ENCODE measurements at places on chromosomes 12 and 14. TPM values are rescaled to one million over a fixed set of nuclear protein-coding genes. Genes with fewer than 3 reads are reported as not detected.

DNA sequence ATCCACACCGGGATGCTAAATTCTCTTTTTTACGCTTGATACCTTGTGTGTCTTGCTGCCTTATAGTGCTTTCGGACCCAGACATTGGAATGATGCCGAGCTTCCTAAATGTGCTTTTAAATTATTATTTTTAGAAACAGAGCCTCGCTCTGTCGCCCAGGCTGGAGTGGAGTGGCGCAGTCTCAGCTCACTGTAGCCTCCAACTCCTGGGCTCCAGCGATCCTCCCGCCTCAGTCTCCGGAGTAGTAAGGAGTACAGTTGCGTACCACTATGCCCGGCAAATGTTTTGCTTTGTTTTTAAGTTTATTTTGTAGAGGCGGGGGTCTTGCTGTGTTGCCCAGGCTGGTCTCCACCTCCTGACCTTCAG, 489 bp upstream of the EML5 start:
- no peak for DNase-seq

DNA sequence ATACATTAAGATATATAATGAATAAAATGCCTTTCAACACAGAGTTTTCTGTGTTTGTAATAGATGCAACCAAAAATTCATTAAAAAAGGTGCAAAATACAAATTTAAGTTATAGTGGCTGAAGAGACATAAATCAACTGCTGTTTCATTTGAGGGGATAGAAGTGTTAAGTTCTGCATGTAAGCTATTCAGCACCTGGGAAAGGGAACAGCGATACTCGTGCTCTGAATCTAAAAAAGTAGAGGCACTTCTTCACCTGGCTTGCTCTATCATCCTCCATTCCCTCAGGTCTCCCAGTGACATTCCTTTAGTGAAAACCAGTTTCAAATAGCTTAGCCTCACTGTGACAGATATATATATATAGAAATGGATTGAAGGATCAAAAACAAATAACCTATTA, 222.6 kb downstream of the ACSS3 start:
- no peak for DNase-seq

DNA sequence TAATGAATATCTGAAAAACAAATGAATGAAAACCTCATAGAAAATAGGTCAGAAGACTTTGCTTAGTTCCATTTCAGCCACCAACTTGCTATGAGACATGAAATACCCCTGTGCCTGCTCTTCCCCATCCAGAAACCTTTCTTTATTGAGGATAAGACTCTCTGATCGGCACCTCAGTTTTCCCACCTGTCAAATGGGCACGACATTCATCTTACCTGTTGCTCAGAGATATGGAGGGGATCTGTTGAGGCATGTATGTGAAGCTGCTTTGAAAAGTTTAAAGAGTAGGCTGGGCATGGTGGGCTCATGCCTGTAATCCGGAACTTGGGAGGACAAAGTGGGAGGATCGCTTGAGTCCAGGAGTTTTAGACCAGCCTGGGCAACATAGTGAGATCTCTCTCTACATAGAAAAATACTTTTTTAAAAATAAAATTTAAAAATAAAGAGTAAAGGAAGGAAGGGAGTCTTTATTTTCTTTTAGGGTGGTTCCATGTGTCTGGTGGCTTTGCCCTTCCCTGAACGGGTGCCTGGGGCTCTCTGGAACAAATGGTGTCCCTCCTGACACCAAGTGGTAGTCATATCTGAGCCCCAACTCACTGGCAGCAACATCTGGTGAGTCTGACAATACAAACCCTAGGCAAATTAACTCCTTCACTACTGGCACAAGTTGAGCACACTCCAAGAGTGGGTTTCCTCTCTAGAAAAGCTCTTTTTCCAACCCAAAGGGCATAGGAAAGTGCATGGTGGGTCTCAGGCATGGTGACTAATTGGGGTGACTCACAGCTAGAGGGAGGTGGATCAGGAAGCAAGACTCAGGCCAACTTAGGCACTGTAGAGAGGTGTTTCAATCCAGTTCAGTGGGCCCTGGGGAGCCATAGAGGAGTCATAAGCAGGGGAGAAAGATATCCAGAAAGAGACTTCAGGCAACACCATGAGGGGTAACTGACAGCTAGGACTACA, 42.1 kb downstream of the MAP1LC3B2 start:
- DNase-seq, result no peak

DNA sequence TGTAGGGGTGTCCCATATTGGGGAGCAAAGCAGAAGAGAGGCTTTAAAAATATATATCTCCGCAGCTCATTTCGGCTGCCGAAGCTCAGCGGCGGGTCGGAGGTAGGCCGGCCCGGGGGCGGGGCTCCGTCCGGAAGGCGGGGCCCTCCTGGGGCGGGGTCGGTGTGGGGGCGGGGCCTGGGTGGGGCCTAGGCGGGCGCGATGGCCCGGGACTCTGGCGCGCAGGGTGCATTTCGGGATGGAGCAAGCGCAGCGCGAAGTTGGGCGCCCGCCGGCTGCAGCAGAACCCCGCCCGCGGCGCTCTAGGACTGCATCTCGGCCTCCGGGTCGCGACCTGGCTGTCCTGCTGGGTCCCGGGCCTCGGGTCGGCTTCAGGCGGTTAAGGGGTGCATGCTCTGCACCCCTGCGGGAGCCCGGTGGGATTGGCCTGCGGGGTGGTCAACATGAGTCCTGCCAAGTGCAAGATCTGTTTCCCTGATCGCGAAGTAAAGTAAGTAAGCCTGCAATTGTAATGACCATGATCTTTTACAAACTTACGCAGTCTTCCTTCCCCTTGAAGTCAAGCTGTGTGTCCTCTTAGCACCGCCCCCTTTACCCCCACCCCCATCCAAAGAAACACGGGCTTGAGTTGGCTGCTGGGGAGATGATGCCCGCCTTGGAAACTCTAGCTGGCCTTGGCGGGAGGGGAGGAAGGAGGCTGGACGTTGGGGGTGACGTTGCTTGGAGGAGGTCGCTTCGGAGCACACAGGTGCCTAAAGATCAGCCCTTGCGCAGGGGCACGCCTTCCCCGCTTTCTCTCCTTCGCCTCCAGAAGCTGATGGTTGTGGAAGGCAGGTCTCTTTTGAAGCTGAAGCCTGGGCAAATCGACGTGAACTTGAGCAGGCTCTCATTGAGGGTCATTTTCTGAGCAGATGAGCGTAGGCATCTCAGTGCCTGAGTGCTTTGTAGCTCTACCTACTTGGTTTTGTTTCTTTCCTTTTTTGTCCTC, 38.4 kb downstream of the ACACB start:
- DNase-seq, result peak; percentile 78

- DNase-seq, result no peak
Observed at GRCh38 chr14:71452987-71453386, 479.2 kb upstream of the RGS6 start.

The EPYC gene
- total RNA-seq, result not detected

- no peak for DNase-seq
Observed at GRCh38 chr14:98904677-98905076, 367.3 kb downstream of the BCL11B start.

GRCh38 chr14:61540931-61541330, 154.4 kb upstream of the HIF1A start:
- DNase-seq, result no peak

DNA sequence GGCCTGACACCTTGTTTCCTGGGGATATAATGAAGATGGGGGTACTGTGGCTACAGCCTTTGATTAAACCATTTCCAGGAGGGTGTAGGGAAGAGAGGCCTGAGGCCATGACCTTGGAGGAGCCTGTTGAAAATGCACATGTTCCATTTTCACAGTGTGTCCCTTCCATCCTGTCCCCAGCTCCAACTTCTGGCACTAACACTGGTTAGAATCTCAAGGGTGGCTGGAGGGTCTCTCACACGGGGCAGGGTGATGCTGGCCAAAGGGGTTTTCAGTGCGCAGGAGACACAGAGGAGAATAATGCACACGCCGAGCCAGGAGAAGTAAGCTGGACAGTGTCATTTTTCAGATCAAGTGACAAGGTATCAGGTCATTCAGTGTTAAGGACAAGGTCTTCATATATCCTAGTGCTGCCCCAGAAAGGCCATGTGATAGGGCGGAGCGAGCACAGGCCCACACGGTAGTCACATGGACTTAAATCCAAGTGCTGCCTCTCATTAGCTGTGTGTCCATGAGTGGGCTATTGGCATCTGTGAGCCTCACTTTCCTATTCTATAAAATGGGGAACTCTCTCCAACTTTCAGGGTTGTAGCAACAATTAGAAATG, 36.4 kb upstream of the TUNAR start:
- DNase-seq, result no peak

The IL26 gene
- total RNA-seq, result not detected

GRCh38 chr12:102437511-102437910, 42.9 kb downstream of the IGF1 start:
- no peak for DNase-seq

DNA sequence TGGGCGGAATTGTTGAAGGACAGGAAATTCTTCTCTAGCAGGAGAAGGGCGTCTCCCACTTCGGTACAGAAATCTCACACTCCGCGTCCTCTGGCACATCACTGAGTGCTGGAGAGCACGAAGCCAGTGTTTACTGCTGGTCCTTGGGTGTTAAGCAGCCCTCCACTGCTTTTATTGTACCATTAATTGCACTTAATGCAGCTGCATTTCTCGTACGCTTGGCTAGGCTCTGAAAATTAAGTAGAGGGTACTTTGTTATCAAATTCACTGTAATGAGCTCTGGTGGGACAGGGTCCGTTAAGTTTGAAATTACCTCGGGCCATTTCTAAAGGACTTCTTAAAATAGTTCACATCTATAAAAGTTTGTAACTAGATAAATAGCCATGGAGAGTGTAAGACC, 411.2 kb downstream of the NPAS3 start:
- no peak for DNase-seq

GRCh38 chr14:50619569-50620141, 48.5 kb downstream of the SAV1 start:
- no peak for DNase-seq

- no peak for DNase-seq
Observed at GRCh38 chr14:81371802-81372201, 28.3 kb downstream of the STON2 start.

The EMP1 gene
- total RNA-seq, result 444 TPM

The TSPAN31 gene
- total RNA-seq, result 55.5 TPM

The ALDH2 gene
- 433 TPM for total RNA-seq

- DNase-seq, result no peak
Observed at GRCh38 chr14:31968956-31969698, 108.0 kb upstream of the ARHGAP5 start.

- no peak for DNase-seq
Observed at GRCh38 chr14:100020629-100021028, 44.6 kb upstream of the EVL start.

GRCh38 chr12:64671681-64672080, 61.4 kb downstream of the RASSF3 start:
- DNase-seq, result no peak
